Tibial nerve (tissue), 4 donors: ENCODE measurements at places on chromosomes 5 and 9. TPM values are rescaled to one million over a fixed set of nuclear protein-coding genes. Genes with fewer than 3 reads are reported as not detected.

DNA sequence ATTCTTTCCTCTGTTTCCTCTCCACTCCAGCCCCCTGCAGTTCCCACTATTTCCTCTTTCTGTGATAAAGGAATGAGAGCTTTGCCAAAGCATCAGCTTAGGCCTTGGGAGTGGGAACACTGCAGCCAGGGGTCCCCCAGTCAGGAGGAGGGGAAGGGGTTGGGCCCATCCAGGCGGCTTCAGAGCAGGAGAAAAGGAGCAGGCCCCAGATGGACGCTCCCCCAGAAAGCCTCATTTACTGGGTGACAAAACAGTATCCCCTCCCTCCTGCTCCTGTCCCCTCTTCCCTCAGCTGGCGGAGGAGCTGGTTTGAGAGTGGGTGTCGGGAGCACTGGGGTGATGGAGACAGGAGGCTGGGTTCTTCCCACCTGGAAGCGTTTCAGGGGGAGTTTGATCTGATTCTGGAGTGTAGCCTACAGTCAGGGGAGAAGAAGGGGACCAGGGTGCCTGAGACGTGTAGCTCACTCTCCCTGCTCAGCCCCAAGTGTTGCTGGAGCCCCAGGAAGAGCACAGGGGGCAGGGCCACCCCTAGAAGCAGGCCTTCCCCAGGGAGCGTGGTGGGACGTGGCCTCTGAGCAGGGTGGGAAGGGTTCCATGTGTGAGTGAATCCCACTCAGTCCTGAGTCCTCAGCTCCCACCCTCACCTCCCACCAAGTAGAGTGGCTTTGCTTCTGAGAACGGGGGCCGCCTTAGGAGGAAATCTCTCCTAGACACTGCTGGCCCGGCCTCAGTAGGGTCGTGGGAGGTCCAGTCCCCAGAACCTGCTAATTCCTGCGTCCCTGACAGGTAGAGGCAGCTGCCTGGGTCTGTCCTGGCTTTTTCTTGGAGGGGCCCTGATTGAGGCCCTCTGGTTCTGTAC lies 173.1 kb downstream of the CACNA1B start:
- no peaks in the 10 kb centered on the region for H3K27me3 ChIP-seq
- no peak overlapping the region for H3K4me3 ChIP-seq
- H3K27ac ChIP-seq, result no peak overlapping the region
- H3K4me1 ChIP-seq, result no peaks in the 10 kb centered on the region

GRCh38 chr5:140664030-140664358 lies 710 bp upstream of the WDR55 start:
- peak overlapping the region; percentile 94 for H3K27ac ChIP-seq
- H3K4me1 ChIP-seq, result peaks cover 21% of the 10 kb centered on the region

DNA sequence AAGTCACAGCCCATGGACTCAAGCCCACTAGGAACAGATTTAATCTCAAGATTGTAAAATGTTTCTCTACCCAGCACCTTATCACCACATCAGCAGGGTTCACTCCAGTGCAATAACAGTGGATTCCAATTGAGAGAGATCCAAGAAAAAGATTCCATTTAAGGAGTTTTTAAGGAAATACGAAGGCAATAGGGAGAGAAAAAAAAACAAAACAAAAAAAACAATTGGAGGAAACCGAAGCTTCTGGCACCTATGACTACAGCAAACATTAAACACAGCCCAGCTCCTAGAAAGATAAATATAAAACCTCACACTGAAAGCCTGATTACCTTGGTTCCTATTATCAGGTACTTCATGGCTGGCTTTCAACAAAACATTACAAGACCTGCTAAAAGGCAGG lies 192.7 kb downstream of the DAB2IP start:
- H3K4me3 ChIP-seq, result no peak overlapping the region
- no peaks in the 10 kb centered on the region for H3K27me3 ChIP-seq
- DNase-seq, result no peak
- no peaks in the 10 kb centered on the region for H3K4me1 ChIP-seq

Gene TENT4A
- 34.1 TPM for total RNA-seq
